NCI-H1105 (cell line): ENCODE measurements at places on chromosomes 11 and 22.

- no peak for DNase-seq
Observed at GRCh38 chr11:120612513-120613263, 101.1 kb downstream of the GRIK4 start.

DNA sequence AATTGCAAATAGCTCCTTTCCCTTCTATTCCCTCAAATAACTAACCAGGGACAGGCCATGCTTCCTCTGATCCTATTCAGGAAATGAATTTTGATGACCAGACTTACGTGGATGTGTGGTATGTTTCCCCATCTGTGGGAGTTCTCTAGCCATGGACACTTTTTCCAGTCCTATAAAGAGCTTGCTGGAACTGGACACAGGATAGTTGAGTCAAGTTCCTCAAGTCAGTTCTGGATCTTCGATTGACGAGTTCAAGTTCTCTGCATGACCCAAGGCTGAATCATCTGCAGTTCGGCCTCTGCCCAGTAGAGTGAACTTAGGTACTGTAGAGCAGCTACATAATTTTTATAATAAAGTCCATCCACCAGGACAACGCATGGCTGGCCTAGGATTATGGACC is 52.7 kb upstream of the CCND1 start:
- no peak for DNase-seq

DNA sequence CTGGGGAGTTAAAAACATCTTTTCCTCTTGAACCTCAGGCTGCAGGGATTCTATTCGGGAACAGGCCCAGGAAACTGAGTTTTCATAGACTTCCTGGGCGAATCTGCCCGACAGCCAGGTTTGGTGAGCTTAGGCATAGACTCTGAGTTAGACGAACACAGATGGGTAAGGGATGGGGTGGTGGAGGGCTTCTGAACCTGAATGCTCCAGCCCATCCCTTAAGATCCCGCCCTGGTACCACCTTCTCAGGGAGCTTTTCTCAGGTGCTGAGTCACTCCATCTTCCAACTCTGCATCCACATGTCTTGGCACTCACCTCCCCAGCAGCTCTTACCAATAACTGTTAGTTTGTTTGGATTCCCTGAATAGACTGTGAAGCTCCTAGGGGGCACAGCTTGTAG is 37.4 kb downstream of the MICAL2 start:
- DNase-seq: no peak

DNA sequence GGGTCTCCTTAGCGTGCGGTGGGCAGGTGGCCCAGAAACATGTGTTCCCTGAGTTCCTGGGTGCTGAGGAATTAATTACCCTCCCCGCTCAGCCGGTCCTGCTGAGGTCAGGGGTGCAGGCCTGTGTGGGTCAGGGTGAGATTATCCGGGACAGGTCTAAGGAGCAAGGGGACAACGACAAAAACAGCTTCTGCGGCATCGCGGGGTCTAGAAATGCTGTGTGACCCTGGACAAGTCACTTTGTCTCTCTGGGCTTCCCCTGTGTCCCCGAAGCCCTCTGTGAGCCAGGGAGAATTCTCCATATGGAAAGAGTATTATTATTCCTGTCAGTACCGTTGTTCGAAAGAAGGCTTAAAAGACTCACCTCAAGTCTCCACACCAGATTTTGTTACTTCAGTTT is 186.1 kb downstream of the MN1 start:
- DNase-seq: no peak

DNA sequence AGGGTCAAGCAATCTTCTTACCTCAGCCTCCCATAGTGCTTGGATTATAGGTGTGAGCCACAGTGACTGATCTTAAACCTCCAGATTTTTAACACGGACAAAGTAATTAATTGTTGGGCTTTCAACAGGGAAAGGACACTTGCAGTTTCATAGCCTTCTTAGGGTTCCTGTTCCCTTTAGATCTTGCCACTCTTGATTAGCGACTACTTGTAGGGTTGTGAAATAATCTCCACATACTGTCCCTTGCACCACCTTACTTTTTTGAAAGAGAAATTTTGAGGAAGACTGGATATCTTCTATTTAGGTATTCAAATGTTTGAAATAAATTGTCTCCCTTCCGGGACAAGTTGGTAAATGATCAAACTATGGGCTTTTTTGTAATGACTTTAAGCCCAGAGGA is 7.6 kb downstream of the MS4A4E start:
- DNase-seq: no peak
